Epithelial cell of umbilical artery (primary cell): ENCODE measurements at places on chromosomes 1 and 21. TPM values are rescaled to one million over a fixed set of nuclear protein-coding genes. Genes with fewer than 3 reads are reported as not detected.

Gene SSBP3
- 8.8 and 11.4 TPM in 2 replicates for total RNA-seq

Gene TMEM52
- not detected in 2 replicates for total RNA-seq

Gene C1orf116
- total RNA-seq, result not detected in 2 replicates

Gene LDLRAD2
- not detected in 2 replicates for total RNA-seq
